ENCODE measurements at places on chromosomes 7 and 10.

DNA sequence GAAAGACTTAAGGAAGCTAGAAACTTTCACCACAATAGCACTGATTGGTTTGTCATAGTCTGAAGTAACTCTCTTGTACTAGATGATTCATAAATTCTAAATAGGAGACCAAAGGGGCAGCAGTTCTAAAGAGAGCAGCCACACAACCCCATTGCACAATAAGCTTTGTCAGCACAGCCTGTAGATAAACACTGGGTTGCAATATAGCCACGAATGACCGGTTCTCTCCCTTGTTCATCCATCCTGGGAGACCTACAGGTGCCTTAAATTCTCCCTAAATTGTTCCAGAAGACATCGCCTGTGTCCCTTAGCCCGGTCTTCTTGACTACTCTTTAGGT, 167.0 kb downstream of the SNX13 start:
- no peak for DNase-seq

DNA sequence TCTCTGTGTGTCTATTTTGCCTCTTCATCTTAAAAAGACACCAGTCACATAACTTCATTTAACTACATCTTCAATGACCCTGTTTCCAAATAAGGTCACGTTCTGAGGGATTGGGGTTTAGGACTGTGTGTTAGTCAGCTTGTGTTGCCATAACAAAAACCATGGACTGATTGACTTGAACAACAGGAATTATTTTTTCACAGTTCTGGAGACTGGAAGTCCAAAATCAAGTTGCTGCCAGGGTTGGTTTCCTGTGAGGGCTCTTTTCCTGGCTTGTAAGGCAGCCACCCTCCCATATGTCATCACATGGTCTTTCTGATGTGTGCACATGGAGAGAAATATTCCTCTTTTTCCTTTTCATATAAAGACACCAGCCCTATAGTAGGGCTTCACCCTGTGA, 55.3 kb downstream of the REEP3 start:
- no peak for DNase-seq

- DNase-seq = no peak
Measured at GRCh38 chr7:372932-373791, 83.2 kb downstream of the FOXL3 start.

GRCh38 chr7:127755521-127755920, 103.5 kb downstream of the SND1 start:
- no peak for DNase-seq

GRCh38 chr10:14384116-14384730, 53.5 kb upstream of the FRMD4A start:
- no peak for DNase-seq

DNA sequence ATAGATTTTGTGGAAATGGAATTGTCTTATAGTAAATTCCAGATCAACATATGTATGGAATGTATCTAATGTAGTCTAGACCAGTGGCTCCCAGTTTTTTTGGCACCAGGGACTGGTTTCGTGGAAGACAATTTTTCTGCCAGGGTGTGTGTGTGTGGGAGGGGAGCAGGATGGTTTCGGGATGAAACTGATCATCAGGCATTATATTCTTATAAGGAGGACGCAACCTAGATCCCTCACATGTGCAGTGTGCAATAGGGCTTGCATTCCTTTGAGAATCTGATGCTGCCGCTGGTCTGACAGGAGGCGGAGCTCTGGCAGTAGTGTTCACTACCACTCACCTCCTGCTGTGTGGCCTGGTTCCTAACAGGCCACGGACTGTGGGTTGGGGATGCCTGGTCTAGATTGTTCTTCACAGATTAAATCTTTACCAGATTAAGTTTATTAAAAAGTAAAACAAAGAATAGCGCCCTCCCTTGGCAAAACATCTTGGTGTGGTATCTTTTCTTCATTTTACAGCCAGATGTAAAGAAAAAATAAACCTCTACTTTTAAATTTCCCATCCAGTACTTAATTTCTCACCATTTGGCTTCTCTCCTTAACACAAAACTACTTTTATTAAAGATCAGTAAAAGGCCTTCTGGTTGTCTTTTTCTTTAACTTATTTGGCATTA, 48.4 kb downstream of the SEPTIN7 start:
- no peak for DNase-seq

DNA sequence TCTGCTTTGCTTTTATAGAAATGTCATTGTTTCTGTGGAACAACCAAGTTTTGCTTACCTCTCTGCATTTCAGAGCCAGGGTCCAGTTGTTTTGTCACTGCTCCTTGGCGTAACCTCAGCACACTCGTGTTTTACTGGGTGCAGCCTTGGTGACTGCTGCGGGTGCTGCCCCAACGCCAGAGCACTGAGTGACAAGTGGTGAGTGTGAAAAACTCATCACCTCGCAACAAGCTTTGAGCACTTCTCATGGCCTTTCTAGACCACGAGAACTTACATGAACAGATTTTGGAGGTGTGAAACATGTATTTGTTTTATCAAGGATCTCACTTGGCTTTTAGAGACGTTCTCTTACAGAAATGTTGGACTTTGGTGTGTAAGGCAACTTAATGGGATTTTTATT, 31.0 kb downstream of the GLRX3 start:
- no peak for DNase-seq

DNA sequence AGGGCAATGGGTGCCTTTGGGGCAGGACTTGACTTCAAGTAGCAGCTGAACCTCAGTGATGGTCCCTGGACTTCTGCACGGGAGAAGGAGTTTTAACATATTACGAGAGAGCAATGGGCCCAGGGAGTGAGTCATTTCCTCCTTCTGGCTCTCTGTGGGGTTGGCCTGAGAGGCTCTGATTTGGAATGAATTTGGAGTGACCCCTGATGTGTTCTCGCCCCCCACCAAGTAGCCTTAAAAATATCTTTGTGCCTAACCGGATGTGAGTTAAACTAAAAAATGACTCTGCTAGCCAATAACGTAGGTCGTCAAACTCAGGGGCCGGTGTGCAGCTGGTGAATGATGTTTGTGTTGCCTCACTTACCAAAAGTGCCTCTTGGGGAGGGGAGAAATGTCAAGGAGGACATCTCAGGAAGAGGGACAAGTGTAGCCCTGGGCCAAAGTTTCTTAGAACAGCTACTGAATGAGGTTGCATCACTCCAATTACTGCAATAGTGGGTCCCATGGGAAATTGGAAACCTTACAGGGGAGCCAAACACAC, 656.6 kb downstream of the INHBA start:
- DNase-seq = no peak

GRCh38 chr10:119456435-119456810, 86.1 kb downstream of the RGS10 start:
- DNase-seq = no peak

DNA sequence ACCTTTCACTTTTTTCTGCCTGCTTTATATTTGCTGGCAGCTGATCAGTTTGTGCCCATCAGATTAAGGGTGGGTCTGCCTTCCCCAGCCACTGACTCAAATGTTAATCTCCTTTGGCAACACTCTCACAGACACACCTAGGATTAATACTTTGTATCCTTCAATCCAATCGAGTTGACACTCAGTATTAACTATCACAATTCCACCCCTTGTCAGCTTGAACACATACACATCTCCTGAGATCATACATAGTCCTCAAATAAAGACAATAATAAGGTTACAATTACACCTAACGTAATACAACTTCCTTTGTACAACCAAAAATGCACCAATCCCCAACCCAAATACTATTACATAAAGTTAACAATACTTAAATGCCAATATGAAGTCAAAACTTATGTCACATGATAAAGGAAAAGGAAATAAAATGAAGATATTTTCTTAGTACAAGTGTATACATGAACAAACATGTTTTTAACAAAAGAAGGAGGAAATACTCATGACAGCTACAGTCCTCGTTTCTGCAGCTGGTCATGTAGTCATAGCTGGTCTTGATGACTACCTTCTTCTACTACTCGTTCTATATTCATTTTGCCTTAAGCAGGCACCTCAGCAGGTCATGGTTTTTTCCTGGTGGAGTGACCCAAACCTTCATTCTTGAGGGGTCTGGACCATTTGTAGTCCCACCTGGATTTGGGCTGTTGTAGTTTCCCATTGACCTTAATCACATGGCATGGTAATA, 96.7 kb upstream of the CABCOCO1 start:
- no peak for DNase-seq

DNA sequence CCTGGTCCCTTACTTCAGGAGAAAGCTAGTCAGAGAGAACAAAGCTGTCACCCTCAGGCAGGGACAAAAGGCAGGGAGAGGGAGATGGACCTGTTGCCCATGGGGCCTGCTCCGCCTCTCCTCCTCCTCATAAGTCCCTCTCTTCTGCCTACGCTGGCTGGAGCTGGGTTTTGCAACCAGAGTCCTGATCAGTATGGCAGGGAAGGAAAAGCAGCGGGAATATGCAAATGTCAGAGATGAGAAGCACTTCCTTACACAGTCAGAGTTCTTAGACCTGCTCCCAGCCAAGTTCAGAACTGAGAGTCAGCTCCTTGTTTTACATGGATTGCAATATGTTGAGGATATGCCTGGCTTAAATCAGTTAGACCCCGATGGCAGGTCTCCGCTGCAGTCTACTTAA, 231.1 kb downstream of the ADAM12 start:
- DNase-seq = no peak

DNA sequence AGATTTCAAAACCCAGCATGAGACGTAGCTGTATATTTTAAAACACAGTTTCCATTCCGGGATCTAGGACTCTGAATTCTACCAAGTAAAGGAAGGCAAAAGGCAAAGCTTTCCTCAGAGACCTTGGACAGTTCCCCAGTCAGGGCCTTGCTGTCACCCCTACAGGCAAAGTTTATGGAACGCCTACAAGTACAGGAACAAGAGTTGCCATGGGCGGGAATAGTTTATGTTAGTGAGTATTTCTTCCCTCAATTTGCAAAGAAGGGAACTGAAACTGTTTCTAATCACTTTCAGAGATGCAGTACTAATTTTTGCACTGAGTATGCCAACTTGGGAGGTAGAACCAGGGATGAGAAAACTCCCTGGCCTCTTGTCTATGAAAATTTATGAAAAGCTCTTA, 68.2 kb upstream of the LRGUK start:
- no peak for DNase-seq

- no peak for DNase-seq
Measured at GRCh38 chr7:32539919-32540531, 44.7 kb downstream of the AVL9 start.

DNA sequence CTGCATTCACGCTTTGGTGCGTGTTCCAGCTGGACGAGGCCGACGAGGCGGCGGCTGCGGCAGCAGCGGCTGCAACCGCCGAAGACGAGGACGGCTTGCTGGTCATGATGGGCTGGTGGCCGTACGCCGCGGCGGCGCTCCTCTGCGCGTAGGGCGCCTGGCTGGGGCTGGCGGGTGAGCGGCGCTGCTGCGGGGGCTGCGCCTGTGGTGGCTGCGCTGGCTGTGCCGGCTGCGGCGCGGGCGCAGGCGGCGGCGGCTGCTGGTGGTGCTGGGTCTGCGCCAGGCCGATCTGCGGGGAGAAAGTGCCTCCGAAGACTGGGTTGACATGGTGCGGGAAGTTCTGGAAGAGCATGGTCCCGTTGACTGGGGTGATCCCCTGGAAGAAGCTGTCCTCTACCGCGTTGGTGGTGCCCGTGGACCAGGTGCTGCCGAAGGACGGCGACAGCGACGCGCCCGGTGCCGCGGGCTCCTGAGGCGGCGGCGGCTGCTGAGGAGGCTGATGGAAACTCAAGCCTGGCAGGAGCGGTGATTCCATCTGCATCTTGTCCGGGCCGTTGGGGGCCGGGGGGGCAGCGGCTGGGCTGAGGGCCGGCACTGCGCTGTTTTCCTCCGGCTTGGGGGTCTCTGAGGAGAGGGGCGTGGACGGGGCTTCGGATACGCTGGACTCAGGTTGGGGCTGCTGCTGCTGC, 51.1 kb downstream of the CPEB3 start:
- DNase-seq = peak; percentile 52

GRCh38 chr7:145665499-145666258, 450.9 kb upstream of the CNTNAP2 start:
- DNase-seq = no peak

DNA sequence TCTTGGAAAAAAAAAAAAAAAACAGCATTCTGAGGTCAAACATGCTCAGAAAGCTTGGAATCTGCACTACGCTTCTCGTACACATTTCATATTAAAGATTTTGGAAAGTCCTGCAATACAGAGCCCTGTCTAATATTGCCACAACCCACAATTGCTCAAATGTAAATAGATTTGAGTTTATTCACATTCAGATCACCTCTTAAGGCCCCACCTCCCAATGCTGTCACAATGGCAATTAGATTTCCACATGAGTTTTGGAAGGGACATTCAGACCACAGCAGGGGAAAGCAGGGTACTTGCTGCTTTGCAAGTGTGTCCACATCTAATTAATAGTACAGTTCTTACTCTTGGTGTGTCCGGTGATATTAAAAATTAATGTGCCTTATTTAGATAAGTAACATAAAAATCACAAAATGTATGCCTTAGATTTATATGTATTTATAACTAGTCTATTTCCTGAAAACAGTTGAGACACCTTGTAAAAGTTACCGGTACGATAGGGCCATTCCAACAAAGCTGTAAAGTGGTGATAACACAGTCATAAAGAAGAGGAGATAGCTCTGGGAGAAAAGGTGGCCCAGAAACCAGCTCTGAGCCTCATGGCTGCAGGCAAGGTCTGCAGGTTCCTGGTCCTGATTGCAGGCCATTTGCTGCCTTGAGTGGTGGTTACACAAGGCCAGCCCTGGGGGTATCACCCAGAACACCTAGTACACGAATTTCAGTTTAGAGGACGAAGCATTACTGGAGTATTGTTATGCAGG, 27.9 kb downstream of the EGFR start:
- DNase-seq = no peak

GRCh38 chr7:155189590-155189989, 108.1 kb upstream of the INSIG1 start:
- no peak for DNase-seq

GRCh38 chr7:141053626-141054025, 20.2 kb upstream of the TMEM178B start:
- DNase-seq = peak; percentile 19

DNA sequence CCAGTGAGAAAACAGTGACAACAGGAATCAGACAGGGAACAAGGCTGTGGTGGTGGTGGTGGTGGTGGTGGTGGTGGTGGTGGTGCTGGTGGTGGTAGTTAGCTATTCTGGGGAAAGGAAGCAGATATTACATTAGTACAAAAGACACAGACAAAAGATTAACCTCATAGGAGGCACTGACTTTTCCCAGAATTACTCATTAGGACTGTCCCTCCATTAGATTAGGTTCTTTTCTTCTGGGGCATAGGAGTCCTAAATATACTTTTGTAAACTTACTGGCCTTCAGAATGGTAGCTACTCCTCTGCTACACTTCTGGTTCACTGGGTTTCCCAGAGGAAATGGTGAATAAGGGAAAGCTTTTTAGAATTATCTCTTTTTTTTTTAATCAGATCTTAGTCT, 156.6 kb upstream of the SEMA3D start:
- no peak for DNase-seq

GRCh38 chr7:116142850-116143249, 67.5 kb upstream of the TES start:
- DNase-seq = peak; percentile 32

- DNase-seq = no peak
Measured at GRCh38 chr7:136588216-136588615, 280.2 kb upstream of the CHRM2 start.

GRCh38 chr7:128812514-128813168, 17.6 kb upstream of the FLNC start:
- no peak for DNase-seq

- DNase-seq = no peak
Measured at GRCh38 chr7:31814187-31814586, 127.2 kb downstream of the PPP1R17 start.

Data from T-helper 2 cell (primary cell).